ENCODE measurements at places on chromosomes 12 and 14.

DNA sequence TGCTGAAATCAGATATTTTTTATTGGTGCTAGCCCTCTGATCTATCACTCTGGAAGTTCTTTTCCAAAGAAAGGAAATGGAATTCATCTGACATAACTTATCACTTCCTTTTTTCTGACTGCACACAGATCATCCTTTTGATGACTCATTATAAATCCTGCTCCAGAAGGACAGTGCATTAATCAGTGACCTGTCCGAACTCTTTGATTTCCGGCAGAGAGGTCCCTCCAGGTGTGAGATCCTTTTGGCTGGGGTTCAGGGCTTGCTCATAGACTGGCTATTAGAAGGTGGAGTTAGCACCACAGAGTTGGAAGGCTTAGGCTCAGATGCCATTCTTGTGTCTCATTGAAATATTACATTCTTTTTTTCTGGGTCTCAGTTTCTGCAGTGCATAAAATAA, 328.2 kb downstream of the ZFP36L1 start:
- DNase-seq: no peak

DNA sequence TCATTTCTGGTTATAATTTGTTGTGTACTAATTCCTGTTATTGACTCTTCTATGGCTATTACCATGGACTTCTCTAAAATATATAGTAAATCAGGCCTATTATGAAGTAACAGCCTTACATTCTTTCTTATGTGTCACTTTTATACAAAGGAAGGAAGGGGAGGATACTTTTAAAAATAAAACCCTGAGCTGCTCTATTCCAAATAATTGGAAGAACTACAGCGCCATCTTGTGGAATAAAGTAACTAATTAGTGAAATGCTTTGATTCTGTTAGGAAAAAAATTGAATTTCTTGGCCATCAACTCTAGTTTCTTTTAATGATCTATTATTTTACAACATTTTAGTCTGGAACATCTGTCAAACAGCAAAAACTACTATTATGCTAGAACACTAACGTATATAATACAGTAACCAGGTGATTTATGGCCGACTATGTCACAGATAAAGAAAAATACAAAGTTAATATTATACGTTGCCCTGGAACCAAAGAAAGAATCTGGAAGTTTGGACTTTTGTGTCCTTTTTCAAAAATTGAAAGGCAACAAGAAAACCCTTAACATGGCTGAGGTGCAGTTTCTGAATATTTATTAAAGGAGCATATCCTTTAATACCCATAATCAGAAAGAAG, 55.0 kb upstream of the NELL2 start:
- DNase-seq: peak; percentile 37

DNA sequence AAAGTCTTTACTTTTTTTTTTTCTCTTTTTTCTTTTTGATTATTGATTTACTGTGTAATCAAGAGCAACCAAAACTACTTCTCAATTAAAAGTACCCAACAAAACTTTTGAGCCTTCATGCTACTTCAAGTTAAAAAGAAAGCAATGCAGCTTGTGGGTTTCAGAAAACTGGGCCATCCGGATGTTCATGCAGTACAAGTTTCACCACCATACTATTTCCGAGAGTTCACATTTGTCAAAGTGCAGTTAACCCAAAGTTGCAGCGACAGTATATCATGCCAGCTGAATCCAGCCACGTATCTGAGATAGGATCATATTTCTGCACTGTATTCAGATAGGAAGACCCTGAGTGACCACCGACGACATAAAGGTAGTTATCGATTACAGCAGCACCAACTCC, 33.0 kb downstream of the KLHL28 start:
- DNase-seq: no peak

DNA sequence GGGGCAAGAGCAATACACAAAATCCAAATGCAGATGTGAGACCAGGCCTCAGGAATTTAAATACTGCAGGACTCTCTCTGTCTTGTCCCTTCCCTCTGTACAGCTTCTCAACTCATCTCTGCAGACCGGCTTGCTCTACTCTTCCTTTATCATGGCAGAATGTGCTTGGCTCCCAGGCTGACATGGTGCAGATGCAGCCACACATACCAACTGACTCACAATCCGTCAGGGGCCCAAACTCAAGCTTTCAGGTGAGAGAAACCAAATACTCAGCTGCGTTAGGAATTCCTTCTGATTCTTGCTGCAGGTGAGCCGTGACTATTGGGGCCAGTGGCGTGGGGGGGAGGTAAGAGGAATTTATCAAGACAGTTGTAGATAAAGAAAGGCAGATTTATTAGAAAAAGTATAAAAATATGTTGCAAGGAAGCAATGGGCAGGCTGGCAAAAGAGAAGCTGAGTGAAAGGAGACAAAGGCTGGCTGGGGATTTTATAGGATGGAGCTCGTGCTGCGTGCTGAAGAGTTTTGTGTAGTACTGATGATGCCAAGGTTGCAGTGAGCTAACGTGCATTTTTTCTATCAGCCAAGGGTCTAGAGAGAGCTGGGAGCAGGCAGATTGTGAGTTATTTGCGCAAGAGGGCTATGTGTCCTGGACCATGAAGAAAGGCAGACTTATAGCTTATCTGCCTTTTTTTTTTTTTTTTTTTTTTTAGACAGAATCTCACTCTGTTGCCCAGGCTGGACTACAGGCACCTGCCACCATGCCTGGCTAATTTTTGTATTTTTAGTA, 5.0 kb upstream of the LGALS3 start:
- DNase-seq: no peak

- DNase-seq: no peak
Measured at GRCh38 chr12:131113568-131114270, 160.0 kb downstream of the ADGRD1 start.

GRCh38 chr14:99179946-99180345, 92.1 kb downstream of the BCL11B start:
- no peak for DNase-seq

DNA sequence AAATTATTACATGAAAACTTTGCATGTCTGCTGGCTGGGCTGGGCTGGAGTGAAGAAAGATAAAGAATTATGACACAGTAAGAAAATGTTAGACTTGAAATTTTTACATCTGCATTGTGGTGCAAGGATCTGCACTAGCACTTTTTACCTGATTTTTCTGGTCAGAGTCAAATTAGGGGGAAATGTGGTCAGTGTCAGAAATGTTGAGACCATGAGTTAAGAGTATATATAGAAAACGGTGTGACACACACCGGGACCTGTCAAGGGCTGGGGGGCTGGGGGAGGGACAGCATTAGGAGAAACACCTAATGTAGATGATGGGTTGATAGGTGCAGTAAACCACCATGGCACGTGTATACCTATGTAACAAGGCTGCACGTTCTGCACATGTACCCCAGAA, 90.3 kb downstream of the IGF1 start:
- no peak for DNase-seq

DNA sequence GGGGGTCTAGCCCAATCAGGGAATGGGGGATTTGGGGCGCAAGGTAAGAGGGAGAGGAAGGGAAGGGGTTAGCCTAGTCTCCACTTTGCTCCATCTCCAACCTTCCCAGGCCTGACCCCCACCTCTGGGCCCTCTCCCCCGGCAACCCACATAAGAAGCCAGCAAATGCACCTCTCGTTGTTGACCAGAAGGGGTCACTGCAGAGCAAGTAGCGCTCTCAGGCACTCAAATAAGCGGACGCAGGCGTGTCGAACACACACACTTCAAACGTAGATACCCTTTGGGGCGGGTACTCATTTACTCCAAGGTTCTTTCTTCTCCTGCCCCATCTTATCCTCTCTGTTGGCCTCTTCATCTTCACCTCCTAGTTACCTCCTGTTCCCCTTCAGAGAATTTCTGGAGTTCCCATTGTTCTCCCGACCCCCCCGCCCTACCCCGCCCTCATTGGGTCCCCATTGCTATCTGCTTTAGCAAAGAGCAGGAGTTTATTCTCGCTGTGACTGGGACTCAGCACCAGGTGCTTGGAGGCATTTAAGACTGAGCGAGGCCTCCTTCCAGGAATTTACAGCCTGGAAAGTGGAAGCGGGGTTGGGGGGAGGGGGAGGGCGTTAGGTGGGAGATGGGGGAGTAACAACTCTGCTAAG, 1.5 kb upstream of the SRRM4 start:
- DNase-seq: no peak

- DNase-seq: no peak
Measured at GRCh38 chr14:93033983-93034670, 81.6 kb downstream of the ITPK1 start.

GRCh38 chr12:16175840-16176239, 101.6 kb downstream of the SLC15A5 start:
- DNase-seq: no peak

DNA sequence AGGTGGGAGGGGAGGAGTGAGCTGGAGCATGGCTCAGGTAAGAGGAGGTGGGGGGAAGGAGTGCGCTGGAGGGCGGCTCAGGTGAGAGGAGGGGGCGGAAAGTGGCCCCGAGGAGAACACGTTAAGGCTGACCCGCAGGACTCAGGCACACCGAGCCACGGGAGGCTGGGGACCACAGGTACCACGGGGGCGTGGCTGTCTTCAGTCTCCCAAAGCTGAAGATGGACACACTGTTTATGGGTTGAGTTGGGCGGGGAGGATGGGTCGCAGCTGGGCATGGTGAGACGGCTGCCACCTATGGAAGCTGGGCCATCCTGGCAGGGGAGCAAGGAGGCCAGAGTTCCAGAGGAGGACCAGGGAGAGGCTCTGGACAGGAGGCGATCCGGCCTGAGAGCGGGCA, 23.5 kb downstream of the UBR7 start:
- DNase-seq: no peak

- DNase-seq: no peak
Measured at GRCh38 chr14:105062048-105062433, 3.2 kb downstream of the GPR132 start.

- DNase-seq: no peak
Measured at GRCh38 chr14:66330916-66331315, 155.3 kb upstream of the CCDC196 start.

DNA sequence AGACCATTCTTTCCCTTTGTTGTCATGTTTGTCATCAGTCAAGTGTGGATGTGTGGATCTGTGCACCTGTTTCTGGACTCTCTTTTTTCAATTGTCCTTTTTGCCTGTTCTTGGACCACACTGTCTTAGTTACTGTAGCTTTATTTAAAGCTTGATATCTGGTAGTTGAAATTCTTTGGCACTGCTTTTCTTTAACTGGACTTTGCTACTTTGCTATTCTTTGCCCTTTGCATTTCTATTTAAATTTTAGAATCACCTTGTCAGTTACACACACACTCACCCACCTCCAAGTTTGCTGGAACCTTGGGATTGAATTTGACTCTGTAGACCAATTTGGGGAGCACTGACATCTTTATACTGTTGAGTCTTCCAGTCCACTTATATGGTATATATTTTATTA, 61.5 kb downstream of the VRK1 start:
- no peak for DNase-seq

DNA sequence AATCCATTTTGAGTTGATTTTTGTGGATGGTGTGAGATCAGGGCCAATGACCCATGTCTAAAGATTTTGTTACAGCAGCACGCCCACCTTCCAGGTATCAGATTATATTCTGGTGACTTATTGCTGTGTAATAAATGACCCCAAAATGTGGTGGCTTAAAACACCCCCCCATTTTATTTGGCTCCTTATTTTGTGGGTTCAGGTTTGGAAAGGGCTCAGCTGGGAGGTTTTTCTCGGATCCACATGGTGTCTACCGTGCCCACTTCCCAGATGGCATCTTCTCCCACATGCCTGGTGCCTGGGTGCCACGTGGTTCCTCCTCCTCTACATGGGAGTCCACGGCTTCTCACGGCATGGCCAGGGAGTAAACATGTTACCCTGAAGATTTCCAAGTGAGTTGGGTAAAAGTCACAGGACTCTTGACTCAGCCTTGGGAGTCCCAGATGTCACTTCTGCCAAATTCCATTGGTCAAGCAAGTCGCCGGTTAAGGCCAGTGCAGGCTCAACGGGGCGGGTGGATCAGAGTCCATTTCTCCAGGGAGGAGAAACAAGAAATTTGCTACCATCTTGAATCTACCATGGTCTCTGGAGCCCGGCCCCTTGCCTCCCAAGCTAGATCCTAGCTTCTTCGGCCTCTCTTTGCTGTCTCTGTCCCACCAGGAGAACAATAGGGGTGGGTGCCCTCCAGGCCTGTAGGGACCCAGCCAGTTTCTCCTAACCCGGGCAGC, 214.3 kb downstream of the KIF26A start:
- DNase-seq: no peak

DNA sequence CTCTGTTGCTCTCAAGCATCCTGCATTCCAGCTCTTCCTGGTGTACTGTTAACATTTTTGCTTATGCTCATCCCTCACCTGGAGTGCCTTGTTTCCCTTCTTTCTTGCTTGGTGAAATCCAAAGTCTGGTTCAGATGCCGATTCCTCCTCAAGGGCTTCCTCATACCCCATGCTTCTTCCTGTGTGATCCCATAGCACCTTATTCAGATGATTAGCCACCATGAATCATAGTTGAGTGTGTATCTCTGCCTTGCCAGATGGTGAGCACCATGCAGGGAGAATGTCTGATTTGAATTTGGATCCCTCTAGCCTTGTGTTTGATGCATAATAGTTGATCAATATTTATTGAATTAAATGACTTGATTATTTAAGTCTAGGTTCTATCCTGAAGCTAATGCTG, 39.4 kb upstream of the ANO4 start:
- no peak for DNase-seq

DNA sequence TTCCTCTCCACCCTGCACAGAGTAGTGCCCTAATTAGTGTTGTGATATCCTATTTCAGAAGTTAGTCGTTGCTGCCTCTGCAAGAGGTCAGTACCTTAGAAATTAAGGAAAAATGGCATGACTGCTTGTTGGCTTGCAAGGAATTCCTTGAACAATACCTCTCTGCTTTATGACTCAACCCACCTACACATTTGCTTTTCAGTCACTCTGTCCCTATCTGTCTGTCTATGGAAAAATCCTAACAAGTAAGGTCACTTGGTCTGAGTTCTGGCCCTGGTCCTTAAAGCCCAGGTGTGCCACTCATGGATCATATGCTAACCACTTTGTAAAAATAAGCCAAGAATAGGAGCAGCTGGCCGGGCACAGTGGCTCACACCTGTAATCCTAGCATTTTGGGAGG, 116.4 kb upstream of the ATF1 start:
- no peak for DNase-seq

GRCh38 chr12:42652048-42652447, 62.5 kb upstream of the PRICKLE1 start:
- no peak for DNase-seq

GRCh38 chr12:6664902-6665301, 2.0 kb upstream of the ING4 start:
- no peak for DNase-seq

DNA sequence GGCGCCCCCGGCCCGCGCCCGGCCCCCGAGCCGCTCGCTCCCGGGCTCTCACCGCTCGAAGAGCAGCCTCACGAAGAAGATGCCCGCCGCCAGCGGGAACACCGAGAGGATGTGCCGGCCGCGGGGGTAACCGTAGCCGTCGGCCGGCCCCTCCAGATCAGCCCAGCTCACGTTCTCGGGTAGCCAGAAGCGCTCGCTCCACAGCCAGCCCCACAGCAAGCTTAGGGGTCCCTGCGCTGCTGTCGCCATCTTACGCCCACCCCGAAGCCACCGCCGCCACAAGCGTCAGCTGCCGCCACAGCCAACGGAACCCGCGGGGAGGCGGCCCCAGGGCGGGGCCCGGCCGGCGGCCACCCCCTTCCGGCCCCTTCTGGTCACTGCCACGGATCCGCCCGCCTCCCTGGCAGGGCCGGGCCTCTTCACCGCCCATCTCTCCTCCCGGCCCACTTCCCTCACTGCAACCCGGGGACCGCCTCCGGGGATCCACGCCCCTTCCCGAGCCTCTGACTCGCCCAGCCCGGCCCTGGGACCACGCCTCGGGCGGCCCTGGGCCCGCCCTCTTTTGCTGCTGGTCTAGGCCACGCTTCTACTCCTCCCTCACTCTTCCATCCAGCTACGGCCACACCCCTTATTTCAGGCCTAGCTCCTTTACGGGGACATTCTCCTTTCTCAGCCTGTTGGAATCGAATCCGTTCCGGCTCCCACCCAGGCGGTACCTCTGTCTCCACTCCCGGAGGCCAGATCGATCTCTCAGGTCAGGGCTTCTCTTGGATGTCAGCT, at the start of gene CERS5:
Gene CERS5, minus strand, starts transcription at position 321 of the 780 bp plus-strand sequence. Its CDS starts 72 bp downstream, at position 249.
- peak; percentile 93 for DNase-seq
